ENCODE measurements at places on chromosomes 11 and 22.

DNA sequence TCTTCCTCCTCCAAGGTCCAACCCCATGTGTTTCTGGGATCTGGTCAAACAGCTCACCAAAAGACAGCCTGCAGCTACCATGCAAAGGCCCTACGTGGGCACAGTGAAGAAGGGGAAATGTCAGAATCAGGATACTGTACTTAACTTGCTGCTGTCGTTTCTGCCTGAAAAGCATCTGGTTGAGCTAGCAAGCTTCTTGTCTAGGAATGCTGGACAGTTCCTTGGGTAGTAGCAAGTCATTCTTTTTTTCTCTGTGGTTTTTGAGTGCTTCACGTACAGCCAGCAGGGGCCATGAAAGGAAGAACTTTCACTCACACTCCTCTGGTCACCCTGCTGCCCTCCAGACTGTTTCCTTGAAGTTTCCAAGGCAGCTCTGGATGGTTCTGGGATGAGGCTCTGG is 24.7 kb downstream of the RCOR2 start:
- no peak for DNase-seq

- DNase-seq, result no peak
Measured at GRCh38 chr22:19654338-19654987, 59.8 kb upstream of the SEPTIN5 start.

DNA sequence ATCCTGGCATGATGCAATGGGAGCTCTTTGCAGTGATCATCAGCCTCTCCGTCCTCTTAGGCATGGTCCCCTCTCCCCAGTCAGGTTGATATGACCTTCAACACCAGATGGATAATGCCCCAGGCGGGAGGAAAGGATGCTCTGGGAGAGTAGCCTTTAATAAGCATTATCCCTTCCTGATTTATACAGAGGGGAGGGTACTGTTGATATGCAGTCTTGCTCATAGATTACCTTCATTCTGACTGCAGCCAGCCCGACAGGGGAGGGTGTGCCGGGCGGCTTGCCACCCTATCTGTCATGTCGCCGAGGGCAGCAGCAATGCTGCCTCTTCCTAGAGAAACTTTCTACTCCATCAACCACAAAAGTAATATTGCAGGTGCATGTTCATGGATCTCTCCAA is 497.4 kb downstream of the OPCML start:
- DNase-seq, result no peak

DNA sequence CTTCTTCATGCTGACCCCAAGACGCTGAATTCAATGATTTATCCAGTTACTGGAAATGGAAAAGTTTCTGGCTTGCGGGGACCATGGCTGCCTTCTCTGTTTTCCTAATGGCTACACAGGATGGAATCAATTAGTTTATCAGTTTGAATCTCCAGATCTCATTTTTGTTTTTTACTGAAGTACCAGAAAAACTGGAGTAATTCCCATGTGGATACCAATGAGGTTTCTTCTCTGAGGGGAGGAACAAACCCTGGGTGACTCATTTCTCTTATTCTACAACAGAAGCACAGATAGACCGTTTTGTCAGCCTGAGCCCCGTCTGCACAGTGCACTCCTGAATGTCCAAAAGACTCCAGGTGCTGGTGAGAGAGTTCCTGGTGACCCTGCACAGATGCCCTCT is 3.4 kb downstream of the ZNF195 start:
- DNase-seq, result no peak

DNA sequence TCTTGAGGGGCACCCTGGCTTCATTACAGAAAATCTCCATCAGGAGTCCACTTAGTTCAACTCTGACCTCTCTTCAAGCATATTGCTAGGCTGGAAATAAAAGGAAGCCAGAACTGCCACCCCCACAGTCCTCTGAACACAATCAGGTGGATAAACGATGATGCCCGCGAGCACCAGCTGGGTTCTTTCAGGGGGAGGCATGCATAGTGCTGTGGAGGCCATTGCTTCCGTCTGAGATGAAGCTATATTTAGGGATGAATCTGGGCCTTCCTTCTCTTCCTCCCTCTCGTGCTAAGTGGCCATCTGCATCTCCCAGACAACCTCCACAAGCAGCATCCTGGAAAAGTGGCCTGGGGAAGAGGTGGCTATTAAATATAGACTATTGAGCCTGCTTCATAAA is 3.9 kb upstream of the MICAL2 start:
- DNase-seq, result no peak
